ENCODE measurements at places on chromosomes 11 and 22.

DNA sequence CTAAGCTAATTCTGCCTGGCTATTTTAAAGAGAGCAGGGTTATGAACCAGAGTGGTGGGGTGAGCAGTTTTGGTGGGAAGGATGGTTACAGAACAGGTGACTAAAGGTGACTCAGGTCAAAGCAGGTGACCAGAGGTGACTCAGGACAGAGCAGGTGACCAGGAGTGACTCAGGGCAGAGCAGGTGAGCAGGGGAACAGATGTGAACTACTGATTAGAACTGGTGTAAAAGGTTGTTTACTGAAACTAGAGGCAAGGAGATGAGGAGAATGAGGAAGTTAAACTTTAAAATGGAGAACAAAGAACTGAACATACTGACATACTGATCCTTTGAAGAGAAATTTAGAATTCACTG, 15.4 kb upstream of the HYLS1 start:
- no peak for ATAC-seq

DNA sequence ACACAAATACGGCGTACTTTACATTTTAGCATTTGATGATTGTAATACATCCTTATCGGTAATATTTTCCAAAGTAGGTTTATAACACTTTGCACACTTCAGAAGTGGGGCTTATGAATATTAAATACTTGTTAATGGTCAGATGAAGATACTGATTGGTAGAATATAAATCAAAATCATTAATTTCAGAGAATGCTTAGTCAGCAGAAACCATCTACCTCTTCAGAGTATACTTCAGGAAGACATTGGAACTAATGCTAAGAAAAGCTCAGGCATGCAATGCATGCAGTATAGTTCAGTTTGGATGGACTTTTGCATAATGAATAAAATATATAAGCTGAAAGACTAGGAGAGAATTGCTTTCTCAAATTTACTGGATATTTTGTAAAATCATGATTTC, 19.7 kb upstream of the TECTA start:
- no peak for ATAC-seq

GRCh38 chr22:41782316-41782715, 18.2 kb upstream of the CCDC134 start:
- peak; percentile 27 for ATAC-seq

- ATAC-seq: no peak
Measured at GRCh38 chr11:1307163-1307870, 2.1 kb downstream of the TOLLIP start.

DNA sequence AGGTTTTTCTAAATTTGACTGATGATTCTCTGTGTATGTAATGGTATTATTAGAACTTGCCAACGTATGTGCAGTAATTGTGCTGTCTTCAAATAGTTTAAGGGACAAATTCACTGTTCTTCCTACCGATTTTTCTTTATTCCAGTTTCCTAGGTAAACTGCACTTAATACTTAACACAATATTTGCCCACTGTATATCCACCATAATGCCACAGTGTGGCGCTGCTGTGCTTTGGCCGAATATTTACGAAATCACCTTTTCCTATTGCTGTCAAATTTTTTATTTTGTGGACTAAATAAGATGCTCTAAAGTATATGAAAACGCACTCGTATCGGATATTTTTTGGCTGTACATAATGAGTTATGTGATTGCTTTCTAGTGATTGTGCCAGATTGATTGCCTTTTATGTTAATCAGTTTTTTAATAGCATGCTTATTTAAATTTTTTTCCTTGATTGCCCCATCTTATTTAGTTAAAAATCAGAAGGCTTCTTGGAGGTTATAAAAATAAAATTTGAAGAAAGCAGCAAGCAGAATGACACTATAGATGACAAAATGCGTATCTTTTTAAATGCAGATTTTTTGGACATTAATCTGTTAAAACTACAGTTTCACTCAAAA, 10.5 kb downstream of the AASDHPPT start:
- no peak for ATAC-seq

DNA sequence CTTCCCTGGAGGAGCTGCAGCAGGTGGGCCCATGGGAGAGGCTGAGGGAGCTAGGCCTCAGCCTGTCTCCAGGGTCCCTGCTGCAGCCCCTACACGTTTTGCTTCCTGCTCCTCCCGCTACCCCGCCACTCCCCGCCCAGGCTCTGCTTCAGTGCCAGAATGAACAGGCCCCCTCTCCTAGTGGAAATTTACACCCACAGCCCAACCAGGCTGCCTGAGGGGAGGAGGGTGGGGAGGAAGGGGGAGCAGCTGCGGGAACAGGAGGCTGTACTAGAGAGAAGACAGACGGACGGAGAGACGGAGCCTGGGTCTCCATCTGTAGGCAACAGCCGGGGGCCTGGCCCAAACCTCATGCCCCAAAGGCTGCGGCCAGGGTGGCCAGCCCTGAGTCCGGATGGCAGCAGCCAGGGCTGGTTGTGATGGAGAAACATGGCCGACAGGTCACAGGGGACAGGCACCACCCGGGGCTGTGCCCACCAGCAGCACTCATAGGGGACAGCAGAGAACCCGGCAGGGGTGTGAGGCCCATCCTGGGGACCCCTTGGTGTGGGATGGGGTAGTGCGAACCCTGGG, 20.6 kb downstream of the FLRT1 start:
- no peak for ATAC-seq

GRCh38 chr22:38718414-38718813, 12.7 kb downstream of the GTPBP1 start:
- ATAC-seq: no peak

DNA sequence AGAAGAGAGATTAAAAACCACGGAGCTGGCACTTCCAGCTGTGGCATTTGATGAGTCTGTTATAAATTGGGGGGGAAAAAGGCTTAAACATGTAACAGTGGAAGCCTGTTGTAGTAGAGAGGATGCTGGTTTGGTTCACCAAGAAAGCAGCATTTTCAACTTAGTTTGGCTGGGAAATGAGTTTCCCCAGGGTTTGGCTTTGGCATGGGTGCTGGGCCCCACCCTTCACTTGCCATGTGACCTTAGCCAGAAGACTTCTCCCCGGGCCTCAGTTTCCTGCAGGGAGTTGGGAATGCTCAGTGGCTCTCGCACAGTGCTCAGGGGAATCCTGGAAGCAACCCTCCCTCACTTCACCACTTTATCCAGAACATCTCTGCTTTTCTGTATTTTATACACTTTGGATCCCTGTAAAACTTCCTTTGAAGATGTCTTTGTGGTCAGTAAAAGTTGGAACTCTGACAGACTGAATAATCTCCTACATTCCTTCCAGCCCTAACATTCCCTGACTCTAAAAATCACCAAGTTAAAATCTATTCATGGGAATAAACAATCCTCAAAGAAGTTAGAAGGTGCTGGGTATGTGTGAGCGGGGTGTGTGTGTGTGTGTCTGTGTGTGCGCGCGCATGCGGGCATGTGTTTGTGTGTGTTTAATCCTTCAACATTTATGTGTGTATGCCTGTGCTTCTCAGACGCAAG, 166.0 kb downstream of the TENM4 start:
- ATAC-seq: no peak

DNA sequence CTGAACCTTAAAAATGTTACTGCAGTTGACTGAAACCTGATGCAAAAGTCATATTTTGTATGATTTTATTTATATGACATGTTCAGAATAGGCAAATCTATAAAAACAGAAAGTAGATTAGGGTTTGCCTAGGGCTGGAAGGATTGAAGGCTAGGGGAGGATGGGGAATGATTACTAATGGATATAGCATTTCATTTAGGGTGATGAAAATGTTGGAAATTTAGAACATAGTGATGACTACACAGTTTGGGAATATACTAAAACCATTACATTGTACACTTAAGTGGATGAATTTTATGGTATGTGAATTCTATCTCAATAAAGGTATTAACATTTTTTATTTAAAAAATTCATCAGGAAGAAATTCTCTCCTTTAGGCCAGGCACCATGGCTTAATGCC, 22.9 kb upstream of the PAFAH1B2 start:
- no peak for ATAC-seq

GRCh38 chr11:16297332-16297731, 59.0 kb downstream of the SOX6 start:
- no peak for ATAC-seq

- ATAC-seq: no peak
Measured at GRCh38 chr11:2287091-2287490, 14.6 kb downstream of the C11orf21 start.

- ATAC-seq: no peak
Measured at GRCh38 chr22:38968801-38969200, 11.4 kb downstream of the APOBEC3A start.

DNA sequence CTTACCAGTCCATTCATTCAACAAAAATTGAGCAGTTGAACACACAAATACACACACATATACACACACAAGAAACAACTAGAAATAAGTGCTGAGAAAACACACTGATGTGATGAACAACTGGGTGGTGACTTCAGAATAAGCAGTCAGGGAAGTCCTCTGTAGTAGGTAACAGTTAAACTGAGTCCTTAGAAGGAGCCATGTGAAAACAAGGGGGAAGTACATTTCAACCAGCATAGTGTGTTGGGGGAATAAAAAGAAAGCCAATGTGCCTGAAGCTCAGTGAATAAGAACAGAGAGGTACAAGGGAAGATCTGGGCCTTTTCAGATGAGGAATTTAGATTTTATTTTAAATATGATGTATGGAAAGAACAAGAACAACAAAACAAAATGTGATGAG, 6.8 kb upstream of the TMEM123 start:
- no peak for ATAC-seq

- ATAC-seq: no peak
Measured at GRCh38 chr22:47630741-47631534, 868.5 kb downstream of the TBC1D22A start.

- no peak for ATAC-seq
Measured at GRCh38 chr11:46896719-46897406, 21.5 kb downstream of the LRP4 start.

DNA sequence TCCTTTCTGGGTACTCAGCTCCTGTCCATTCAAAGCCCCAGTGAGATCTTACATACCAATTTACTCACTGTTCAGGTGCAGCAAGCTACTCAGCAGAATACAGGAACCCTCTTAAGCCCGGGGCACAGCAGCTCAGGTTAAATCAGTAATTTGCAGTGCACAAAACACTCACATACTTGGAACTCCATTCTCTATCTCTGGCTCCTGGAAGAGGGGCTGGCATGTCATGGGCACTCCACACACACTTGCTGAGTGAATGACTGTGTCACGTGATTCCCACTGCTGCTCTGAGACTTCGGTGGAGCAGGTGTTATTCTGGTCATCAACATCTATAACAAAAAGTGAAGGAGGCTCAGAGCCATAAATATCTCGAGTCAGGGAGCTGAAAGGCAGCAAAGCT, 157.3 kb upstream of the BDNF start:
- ATAC-seq: no peak

DNA sequence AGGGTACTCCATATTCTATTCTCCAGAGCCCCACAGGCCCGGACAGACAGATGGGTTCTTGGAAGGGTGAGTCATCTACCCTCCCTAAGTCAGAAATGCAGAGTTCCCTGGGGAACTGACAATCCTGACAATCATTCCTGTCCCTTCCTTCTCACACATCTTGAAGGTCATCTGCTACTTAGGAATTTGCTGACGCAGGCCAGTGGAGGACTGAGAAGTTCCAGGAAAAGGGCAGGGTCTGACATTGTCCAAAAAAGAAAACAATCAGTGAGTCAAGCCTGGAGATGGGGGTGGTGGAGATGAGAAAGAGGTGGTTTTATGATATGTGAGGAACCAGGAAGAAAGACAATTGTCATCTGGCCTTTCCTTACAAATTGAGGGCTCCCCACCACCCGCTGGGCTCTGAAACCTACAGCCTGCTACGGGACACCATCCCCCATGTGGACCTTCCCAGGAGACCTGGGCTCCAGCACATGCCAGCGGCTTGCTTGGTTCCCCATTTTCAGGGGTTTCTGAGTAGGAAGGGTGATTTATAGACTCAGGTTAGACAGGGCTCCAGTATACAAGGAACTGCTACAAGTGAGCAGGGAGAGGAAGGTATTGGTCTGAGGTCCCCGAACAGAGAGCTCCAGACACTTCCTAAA, 12.9 kb downstream of the CD59 start:
- ATAC-seq: no peak

DNA sequence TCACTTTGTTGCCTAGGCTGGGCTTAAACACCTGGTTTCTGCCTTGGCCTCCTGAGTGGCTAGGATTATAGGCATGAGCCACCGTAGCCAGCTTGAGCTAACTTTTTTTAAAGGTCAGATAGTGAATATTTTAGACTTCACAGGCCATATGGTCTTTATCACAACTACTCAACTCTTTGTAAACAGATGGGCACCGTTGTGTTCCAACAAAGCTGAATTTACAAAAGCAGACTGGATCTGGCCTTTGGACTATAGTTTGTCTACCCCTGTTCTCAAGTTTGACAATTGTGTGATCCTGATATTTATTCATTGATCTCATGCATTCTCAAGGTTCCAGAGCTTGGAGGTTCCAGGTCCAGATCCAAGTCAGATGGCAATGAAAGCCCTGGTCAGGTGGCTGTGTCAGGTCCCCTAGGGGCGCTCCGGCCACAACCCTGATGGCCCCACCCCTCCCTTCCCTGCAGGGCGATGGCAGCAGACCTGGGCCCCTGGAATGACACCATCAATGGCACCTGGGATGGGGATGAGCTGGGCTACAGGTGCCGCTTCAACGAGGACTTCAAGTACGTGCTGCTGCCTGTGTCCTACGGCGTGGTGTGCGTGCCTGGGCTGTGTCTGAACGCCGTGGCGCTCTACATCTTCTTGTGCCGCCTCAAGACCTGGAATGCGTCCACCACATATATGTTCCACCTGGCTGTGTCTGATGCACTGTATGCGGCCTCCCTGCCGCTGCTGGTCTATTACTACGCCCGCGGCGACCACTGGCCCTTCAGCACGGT, 15.8 kb downstream of the P2RY2 start:
- ATAC-seq: no peak

- ATAC-seq: no peak
Measured at GRCh38 chr22:26565181-26565580, 24.8 kb downstream of the TPST2 start.
